ENCODE measurements at places on chromosomes 11 and 22. TPM values are rescaled to one million over a fixed set of nuclear protein-coding genes. Genes with fewer than 3 reads are reported as not detected.

- DNase-seq = no peak
These were observed 99.3 kb downstream of the WNT7B start for GRCh38 chr22:45877651-45878050.

GRCh38 chr11:1015826-1016545, 20.5 kb downstream of the MUC6 start:
- no peak for DNase-seq

- DNase-seq = no peak
These were observed 31.7 kb downstream of the KIRREL3 start for GRCh38 chr11:126968915-126969314.

- no peak for DNase-seq
These were observed 9.8 kb downstream of the APOL5 start for GRCh38 chr22:35727436-35727835.

- DNase-seq = no peak
These were observed 120.8 kb upstream of the SLC5A12 start for GRCh38 chr11:26842478-26843282.

- DNase-seq = no peak
These were observed 115.9 kb upstream of the GRK3 start for GRCh38 chr22:25448435-25449051.

The SCARF2 gene
- total RNA-seq = 3.2 TPM

The OR8D1 gene
- not detected for total RNA-seq

The CENPM gene
- total RNA-seq = 16.4 TPM

The CCND1 gene
- 56.5 TPM for total RNA-seq

All from left colon (tissue), 2 donors.